ENCODE measurements at places on chromosomes 16 and 17.

GRCh38 chr17:6070430-6070912, 292 bp downstream of the WSCD1 start:
- DNase-seq: no peak

GRCh38 chr16:78689536-78689935, 590.1 kb downstream of the WWOX start:
- no peak for DNase-seq

DNA sequence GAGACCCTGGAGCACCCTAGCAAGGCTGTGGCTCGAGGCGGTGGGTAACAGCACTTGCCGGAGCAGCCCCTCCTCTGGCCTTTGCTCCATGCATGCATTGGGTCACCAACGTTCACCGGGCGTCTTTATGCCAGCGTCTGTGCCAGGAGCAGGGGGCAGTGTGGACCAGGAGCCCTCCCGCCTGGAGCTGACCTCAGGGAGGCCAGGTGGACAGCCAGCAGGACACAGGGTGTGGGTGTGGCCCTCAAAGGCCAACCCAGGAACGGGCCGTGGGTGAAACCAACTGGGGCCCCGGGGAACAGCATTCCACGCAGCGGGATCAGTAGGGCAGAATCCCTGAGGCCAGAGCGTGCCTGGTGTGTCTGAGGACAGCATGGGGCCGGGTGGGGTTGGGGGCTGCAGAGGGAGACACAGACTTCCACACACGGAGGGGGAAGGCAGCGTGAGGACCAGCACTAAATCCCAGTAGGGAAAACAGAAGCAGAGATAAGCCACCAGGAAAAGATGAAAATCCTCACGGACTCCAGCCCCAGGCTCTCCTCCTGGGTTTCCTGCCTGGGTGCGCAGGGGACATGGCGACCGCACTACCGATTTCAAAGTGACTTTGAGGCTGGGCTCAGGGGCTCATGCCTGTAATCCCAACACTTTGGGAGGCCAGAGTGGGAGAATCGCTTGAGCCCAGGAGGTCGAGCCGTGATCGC, 2.9 kb upstream of the CD7 start:
- DNase-seq: no peak

GRCh38 chr16:68993456-68993855, 112.0 kb upstream of the HAS3 start:
- no peak for DNase-seq

DNA sequence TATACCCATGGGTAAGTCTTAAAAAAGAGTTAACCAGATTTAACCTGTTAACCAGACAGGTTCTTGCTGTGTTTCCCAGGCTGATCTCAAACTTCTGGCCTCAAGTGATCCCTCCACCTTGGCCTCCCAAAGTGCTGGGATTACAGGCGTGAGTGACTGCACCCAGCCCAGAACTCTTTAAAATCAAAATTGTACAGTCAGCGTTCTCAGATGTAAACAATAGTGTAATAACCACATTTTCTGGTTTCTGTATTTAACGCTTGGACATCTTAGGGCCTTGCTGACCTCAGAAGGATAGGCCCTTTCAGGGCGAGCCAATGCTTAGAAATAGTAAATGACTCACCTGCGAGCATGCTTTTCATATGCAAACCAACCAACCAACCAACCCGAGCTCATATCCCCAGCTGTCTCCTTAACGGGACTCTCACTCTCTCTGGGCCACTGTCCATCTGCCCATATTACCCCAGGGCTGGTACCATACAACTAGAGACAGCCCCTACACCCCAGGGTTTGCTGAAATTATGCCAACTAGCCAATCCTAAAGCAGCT, 415.0 kb upstream of the XYLT1 start:
- DNase-seq: no peak

GRCh38 chr16:30609002-30609925, 925 bp downstream of the ZNF689 start:
- peak; percentile 56 for DNase-seq

DNA sequence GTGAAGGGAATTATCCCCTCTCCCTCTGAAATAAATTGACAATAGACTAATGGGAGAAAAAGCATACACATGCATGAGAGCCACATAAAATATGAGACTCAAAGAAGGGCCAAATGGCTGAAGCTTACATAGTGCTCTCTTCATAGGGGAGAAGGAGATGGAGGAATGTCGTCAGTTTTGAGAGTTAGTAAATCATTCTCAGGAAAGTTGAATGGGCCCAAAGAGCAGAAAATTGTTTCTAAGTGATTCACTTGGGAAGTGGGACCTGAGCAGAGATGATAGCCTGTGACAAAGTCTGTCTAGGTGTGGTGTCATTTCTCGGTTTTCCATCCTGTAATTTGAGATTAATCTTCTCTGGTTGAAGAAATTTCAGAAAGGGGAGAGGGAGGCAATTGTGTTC, 35.0 kb downstream of the BCAS3 start:
- no peak for DNase-seq

GRCh38 chr16:81219151-81219550, 19.3 kb upstream of the BCO1 start:
- DNase-seq: no peak

DNA sequence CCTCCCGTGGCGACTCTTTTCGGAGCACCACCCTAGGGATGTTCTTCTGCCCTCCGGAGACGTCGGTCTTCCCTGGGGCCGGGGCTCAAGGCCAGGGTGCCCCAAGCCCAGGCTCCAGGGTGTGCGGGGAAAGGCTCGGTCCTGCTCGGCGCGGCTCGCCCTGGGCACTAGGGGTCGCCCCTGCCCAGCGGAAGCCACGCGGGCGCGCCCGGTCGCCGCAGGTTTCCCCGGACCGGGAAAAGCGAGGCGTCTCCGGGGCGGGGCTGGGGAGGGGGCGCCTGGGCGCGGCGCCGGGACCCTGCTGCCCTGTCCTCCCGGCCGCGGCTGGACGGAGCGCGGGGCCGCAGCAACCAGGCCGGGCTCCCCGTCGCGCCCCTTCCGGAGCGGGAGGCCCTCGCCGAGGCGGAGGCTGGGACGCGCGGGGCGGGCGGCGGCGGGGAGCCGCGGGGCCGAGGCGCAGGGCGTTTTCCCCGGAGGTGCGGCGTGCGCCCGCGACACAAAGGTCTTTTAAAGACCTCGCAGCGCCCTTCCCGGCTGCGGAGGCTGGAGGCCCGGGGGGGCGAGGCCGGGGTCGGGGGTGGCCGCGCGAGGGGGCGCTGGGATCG, 76.4 kb downstream of the MRC2 start:
- peak; percentile 84 for DNase-seq

GRCh38 chr17:81932333-81932983, 4.6 kb downstream of the PYCR1 start:
- DNase-seq: no peak

DNA sequence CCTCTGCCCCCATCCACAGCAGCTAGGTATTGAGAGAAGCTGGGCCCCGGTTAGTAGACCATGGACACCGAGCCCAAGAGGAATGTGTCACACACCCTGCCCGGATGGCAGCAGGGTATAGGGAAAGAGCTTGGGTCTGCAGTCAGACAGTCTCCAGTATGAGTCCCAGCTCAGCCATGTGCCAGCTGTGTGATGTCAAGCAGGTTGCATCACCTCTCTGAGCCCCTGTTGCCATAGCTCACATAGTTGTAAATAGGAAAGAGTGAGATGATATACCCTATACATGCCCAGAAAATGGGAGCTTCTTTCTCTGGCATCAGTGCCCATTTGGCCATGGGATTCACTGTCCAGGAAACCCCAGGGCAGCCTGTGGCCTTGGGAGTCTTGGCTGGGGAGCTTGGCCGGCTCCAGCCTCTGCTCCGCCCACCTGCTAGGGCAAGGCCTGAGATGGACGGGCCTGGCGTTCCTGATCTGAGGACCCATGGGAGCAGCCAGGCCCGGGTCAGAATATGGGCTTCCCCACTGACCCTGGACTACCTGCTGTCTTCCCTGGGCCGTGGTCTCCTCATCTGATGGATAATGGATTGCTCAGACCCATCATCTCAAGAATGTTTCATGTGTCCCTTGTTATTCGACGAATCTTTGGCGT, 13.2 kb downstream of the CD300LG start:
- no peak for DNase-seq

GRCh38 chr17:57987581-57988300, at the start of gene VEZF1:
Gene VEZF1, minus strand, starts transcription at chr17:57988254. Its CDS starts 143 bp downstream, at chr17:57988111.
- DNase-seq: peak; percentile 86

DNA sequence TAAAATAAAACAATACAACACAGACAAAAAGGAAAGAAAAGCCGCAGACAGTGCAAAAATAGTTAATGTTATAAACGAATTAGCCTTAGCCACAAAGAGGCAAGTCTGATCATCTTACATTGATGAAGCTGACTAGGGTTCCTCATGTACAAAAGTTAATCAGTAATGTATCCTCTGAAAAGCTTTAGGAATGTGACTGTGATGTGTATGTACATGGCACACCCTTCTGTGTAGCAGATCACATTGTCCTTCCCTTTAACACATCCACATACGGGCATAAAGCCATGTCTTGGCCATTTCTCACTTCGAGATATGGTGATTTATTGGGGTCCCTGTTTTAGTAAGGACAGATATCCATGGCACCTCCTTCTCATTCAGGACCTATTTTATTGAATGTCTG, 1327.5 kb upstream of the CDH8 start:
- no peak for DNase-seq

- DNase-seq: peak; percentile 31
Measured at GRCh38 chr16:13441675-13442074, 478.3 kb upstream of the ERCC4 start.

DNA sequence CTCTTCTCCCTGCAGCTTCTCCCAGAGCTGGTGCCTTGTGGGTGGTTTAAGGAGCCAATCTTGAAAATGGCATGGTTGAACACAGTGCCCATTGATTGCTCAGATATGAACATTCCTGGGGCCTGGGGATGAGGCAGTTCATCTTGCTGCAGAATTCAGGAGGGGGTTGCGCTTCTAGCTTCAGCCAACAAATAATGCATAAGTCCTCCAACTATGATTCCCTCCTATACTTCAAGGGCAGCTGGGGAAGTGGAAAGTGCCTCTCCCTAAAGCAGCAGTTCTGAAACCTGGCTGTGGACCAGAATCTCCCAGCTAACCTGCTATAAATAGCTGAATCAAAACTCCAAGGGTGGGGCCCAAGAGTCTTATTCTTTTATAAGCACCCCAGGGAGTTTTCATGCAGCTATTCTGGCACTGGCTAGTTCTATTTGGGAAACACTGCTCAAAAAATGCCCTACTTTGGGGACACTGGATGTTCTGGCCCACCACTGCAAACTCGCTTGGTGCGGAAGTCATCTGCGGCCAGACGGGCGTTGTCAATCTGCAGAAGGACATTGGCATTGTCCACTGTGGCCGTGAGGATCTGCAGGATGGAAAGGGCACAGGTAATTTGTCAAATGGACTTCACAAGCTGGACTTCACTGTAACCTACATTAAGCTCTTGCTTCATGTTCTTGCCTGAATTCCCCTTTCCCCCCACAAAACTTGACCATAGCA, 130.3 kb downstream of the CCDC144A start:
- no peak for DNase-seq

- DNase-seq: no peak
Measured at GRCh38 chr17:5027916-5028315, 7.3 kb downstream of the SLC52A1 start.

DNA sequence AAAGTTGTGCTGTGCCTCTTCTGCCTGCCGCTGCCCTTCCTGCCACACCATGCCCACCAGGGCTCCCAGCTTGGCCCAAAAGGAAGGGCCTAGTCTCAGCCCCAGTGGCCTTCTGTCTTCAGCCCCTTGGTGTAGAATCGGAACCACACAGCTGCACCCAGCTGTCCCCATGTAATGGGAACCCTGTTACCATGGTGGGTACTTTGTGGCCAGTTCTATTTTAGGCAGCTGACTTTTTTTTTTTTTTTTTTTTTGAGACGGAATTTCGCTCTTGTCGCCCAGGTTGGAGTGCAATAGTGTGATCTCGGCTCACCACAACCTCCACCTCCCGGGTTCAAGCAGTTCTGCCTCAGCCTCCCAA, 163.3 kb upstream of the GSE1 start:
- DNase-seq: no peak

GRCh38 chr17:42608305-42609181, 631 bp downstream of the RETREG3 start:
- no peak for DNase-seq

DNA sequence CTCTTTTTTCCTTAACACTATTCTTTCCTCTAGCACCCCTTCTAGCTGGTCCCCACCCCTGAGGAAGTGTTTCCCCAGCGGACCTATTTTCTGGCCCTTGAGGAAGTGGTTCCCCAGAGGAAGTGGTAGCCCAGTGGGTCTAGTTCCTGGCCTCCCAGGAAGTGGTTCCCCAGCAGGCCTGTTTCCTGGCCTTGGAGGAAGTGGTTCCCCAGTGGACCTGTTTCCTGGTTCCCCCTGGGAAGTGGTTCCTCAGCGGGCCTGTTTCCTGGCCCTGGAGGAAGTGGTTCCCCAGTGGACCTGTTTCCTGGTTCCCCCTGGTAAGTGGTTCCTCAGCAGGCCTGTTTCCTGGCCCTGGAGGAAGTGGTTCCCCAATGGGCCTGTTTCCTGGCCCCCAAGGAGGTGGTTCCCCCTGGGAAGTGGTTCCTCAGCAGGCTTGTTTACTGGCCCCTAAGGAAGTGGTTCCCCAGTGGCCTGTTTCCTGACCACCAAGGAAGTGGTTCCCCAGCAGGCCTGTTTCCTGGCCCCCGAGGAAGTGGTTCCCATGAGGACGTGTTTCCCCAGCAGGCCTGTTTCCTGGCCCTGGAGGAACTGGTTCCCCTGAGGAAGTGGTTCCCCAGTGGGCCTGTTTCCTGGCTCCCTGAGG, 58.3 kb downstream of the NTN1 start:
- no peak for DNase-seq

DNA sequence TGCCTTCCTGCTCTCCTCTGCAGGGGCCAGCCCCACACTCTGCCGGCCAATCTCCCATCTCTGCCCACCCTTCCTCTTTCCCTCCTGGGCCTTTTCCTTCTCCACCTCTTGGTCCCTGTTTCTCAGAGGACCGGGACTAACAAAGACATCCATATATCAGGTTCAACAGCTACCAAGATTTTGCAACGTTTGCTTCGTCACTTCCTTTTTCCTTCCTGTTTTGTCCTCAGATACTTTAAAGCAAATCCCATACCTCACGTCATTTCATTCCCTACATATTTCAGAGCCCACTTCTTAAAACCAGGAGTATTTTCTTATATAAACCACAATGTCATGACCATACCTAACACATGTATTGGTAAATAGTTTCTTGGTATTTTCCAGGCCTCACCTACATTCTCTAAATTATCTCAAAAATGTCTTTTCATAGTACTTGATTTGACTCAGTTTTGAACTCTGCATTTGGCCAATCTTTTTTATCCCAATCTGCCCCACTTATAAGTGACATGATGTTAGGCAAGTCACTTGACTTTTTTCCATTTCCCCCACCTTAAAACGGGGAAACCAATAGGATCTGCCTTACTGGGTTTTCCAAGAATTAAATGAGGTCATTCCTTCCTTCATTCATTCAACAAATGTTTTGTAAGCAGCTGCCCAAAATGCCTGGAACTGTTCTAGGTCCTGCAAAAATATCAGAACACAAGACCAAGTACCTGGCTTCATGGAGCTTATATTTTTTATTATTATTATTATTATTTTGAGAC, 7.2 kb upstream of the USP10 start:
- DNase-seq: no peak

- no peak for DNase-seq
Measured at GRCh38 chr16:50275428-50276325, 9.3 kb downstream of the ADCY7 start.

All from GM10248 (cell line).